ENCODE measurements at places on chromosomes 2 and 18.

- no peak for DNase-seq
These were observed 134.9 kb upstream of the ZNF236 start for GRCh38 chr18:76687304-76687962.

GRCh38 chr2:1607236-1607920 lies 136.9 kb downstream of the PXDN start:
- no peak for DNase-seq

DNA sequence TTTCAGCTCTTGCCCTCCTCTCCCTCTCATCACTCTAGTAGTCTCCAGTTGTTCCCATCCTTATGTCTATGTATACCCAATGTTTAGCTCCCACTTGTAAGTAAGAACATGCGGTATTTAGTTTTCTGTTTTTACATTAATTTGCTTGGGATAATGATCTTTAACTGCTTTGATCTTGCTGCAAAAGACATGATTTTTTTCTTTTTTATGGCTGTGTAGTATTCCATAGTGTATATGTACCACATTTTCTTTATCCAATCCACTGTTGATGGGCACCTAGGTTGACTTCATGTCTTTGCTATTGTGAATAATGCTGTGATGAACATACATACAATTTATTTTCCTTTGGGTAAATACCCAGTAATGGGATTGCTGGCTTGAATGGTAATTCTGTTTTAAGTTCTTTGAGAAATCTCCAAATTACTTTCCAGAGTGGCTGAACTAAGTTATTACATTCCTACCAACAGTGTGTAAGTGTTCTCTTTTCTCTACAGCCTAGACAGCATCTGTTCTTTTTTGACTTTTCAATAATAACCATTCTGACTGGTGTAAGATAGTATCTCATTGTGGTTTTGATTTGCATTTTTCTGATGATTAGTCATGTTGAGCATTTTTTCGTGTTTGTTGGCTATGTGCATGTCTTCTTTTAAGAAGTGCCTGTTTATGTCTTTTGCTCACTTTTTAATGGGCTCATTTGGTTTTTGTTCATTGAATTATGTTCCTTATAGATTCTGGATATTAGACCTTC lies 179.6 kb upstream of the SLC39A10 start:
- DNase-seq = no peak

DNA sequence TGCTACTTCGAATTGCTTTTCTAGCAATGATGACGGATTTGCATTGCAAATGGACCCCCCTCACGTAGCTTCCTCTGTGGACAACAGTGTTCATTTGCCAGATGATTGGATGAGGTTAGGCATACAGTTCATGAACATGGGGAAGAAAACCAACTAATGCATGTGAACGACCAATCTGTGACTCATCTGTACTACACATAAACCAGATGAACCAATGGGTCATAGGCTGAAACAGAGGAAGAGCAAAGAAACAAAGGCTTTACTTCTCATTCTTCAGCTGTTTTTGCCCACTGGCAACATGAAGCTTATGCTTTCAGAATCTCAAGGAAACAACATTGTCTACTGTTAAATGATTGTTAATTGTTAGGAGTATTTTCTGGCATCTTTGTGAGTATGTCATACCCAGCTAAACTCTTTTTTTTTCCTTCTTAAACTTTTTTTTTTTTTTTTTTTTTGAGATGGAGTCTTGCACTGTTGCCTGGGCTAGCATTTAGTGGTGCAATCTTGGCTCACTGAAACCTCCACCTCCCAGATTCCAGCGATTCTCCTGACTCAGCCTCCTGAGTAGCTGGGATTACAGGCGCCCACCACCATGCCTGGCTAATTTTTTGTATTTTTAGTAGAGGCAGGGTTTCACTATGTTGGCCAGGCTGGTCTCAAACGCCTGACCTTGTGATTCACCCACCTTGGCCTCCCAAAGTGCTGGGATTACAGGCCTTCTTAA lies 35.5 kb downstream of the EFEMP1 start:
- no peak for DNase-seq

DNA sequence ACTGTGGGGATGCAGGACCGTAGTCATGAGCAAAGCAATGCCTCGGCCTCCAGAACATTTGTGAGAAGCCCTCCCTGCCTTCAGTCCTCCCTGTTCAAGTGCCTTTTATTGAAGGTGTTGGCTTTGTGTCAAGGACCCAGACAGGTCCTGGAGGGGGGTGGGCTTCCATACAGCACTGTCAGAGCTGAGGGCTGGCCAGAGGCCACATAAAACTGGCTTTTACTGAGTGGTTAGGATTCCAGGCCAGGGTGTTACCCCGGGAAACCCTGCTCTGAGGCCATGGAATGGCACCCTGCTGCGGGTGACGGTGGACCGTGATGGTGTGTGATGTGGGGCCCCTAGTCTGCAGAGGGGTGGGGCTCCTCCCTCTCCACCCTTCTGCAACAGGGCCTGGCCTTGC lies 41.6 kb downstream of the TOGARAM2 start:
- DNase-seq = no peak

DNA sequence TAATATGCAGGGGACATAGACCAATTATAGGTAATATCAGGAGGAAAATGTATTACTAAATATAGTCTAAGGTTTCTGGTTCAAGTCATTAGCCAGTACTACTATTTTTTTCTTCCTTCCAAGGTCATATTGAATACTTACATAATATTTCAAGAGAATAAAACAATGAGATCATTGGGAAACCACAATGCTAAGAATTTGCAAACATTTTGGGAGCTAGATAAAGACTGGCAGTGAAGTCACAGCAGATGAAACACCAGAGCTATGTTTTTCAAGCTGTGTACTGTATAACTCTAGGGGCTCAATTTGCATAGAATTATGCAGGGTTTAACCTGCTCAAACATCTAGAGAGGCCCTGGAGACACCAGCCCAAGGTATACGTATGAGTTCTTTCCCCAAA lies 80.5 kb upstream of the KCNH7 start:
- DNase-seq = no peak

DNA sequence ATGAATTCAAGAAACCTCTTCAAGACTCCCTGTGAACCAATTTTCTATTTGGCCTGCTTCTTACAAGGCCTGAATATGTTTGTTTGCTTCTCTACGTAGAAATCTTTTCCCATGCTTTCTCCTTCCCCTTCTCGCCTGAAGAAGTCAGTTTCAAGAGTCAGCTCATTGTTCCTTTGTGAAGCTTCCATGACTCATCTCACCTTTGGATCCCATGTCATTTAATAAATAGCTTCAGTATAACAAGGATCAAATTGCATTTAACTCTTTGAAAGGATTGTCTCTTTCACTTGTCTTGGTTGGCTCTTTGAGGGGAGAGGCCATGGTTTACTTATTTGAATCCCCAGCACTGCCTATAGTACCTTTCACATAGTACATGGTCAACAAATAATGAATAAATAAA lies 28.4 kb downstream of the CPS1 start:
- DNase-seq = no peak

GRCh38 chr18:40917056-40917455 lies 1038.0 kb upstream of the PIK3C3 start:
- no peak for DNase-seq

DNA sequence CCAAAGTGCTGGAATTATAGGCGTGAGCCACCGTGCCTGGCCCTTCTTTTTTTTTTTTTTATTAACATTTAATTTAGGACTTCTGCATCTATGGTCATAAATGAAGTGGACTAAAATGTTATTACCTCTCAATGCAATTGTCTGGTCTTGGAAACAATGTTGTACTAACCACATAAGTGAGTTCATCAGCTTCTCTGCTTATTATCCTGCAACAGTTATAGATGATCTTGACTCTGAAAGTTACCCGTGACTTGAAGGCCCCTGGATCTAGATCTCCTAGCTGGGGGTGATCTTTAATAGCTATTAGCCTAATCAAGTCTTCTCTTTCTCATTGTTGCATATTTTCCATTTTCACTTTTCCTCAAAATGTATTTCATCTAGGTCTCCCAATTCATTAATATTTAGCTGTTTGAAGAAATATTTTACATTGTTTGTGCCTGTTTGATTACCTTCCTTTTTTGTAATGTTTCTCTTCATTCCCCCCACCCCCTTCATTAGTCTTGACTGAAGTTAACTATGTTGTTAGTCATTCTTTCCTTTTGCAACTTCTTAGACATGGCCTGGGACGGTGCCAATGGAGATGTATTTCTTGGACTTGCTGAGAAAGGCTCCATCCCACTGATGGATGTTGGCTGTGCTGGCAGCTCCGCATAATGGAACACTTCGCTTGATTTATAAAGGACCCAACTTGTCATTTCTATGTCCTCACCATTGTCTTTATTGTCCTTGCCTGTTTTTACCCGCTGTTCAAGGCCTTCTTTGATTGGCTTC lies 141.6 kb upstream of the RIOK3 start:
- peak; percentile 33 for DNase-seq

GRCh38 chr18:10851824-10852319 lies 297.5 kb downstream of the PIEZO2 start:
- DNase-seq = peak; percentile 58

DNA sequence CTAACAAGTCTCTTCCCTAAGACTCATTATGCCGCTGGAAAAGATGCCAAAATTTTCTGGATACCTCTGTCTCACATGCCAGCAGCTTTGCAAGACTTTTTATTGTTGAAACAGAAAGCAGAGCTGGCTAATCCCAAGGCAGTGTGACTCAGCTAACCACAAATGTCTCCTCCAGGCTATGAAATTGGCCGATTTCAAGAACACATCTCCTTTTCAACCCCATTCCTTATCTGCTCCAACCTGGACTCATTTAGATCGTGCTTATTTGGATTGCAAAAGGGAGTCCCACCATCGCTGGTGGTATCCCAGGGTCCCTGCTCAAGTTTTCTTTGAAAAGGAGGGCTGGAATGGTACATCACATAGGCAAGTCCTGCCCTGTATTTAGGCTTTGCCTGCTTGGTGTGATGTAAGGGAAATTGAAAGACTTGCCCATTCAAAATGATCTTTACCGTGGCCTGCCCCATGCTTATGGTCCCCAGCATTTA lies 26.3 kb downstream of the DHRS9 start:
- no peak for DNase-seq

GRCh38 chr2:200170221-200170620 lies 136.3 kb upstream of the SPATS2L start:
- DNase-seq = no peak

- DNase-seq = no peak
These were observed 48.7 kb downstream of the CAVIN2 start for GRCh38 chr2:191797942-191798876.

DNA sequence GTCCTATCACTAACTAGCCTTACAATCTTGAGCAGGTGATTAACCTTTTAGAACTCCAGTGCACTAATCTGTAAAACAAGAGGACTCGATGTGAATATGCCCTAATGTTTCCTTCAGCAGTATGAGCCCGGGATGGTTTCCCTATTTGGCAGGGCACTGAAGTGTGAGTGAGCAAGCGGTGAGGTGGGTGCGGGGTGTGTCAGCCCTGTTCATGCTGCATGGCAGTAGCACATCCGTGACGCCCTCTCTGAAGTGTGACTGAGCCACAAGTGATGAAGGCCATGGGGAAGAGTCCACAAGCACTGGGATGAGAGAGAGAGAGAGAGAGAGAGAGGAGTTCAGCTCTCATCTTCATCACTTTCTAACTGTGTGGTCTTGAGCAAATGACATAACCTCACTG lies 168.7 kb downstream of the SETBP1 start:
- DNase-seq = no peak

DNA sequence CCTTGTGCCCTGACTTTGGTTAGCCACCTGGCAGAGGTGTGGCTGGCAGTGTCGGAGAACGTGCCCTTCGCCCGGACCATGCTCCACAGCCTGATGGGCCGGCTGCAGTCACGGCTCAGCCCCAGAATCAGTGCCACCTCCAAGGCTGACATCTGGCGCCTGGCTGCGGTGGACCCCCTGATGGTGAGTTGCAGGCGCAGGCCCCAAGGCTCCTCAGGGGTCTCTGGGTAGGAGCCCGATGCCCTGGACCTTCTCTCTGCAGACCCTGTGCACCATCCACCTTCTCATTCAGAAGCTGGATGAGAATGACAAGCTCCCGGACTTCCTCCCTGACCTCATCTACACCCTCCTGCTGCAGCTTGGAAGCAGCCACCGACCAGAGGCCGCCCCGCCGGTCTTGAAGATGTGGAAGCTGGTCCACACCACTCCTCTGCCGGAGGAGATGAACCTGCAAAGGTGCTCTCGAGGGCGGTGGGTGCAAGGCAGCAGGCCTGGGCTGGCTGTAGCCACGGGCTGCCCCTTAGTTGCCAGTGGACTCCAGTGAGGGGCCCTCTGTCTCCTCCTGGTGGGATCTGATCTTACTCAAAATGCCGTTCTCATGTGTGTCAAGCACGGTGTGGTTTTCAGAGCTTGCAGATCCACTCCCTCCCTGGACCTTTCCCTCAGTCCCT lies 32.1 kb downstream of the HJURP start:
- no peak for DNase-seq

DNA sequence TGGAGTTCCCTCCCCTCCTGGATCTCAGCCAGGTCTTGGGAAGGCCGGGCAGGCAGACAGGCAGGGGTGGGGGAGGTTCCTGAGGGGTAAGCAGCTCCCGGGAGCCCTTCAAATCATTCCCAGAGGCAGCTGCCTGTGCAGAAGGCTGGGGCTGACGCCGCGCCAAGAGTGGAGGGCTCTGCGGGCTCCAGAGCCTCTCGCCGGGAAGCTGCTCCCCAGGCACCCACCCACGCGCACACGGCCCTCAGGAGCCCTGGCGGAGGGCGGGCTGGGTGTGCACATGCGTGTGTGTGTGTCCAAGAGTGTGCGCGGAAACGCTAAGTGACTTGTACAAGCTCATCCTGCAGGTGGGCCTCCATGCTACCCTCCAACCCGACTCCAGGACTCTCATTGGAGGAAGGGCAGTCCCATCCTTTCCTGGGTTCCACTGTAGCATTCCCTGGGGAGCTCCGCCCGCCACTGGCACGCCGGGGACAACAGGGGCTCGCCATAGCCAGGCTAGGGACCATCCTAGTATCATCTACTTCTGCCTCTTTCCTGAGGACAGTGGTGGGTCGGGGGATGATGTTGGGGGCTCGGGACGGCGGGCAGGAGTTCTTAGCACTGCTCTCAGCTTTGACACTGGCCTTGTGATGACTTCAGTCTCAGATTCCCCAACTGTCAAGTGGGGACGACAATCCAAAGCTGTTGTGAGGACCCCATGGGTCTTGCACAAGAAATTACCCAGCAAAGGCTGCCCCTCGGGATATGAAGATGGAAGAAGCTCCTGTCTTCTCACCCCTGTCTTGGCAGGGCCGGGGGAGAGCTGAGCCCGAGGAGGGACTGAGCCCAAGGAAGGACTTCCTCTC lies 50.3 kb downstream of the INHBB start:
- DNase-seq = peak; percentile 78

DNA sequence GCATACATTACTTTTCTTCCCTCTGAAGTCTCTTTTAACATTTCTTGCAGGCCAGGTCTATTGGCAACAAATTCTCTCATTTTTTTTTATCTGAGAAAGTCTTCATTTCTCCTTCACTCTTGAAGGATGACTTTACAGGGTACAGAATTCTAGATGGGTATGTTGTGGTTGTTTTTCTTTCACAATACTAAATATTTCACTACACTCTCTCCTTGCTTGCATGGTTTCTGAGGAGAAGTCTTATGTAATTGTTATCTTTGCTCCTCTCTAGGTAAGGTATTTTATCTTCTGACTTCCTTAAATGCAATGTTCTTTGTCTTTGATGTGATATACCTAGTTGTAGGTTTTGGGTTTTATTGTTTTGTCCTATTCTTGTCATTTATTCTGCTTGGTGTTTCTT lies 371.1 kb downstream of the FIGN start:
- no peak for DNase-seq

GRCh38 chr2:232478571-232479340 lies 8.9 kb downstream of the ECEL1 start:
- no peak for DNase-seq

All from left kidney (tissue), 8 donors.